ENCODE measurements at places on chromosomes 6 and 20.

DNA sequence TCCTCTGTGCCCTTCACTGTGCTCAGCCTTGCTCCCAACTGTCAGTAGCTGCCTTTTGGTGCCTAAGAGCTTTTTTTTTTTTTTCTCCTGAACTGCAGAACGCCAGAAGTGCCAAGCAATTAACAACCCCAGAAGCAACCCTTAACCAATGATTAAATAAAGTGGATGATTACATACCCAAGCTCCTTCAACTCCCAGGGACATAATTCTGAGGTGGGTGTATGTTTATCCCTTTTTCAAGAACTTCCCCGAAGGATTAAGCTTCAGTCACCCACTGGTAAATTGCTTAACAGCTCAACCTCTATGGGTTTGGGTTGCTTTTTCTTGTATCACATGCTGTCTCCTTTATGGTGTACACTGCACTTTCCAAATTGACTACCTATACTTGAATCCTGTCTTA, 41.1 kb downstream of the KLHL31 start:
- no peak for DNase-seq

- no peak for DNase-seq
These were observed 27.0 kb downstream of the ZNF311 start for GRCh38 chr6:28978133-28978491.

GRCh38 chr6:165876588-165876987, 213.5 kb upstream of the PDE10A start:
- DNase-seq: no peak

GRCh38 chr6:80366714-80367113, 260.2 kb downstream of the BCKDHB start:
- no peak for DNase-seq

DNA sequence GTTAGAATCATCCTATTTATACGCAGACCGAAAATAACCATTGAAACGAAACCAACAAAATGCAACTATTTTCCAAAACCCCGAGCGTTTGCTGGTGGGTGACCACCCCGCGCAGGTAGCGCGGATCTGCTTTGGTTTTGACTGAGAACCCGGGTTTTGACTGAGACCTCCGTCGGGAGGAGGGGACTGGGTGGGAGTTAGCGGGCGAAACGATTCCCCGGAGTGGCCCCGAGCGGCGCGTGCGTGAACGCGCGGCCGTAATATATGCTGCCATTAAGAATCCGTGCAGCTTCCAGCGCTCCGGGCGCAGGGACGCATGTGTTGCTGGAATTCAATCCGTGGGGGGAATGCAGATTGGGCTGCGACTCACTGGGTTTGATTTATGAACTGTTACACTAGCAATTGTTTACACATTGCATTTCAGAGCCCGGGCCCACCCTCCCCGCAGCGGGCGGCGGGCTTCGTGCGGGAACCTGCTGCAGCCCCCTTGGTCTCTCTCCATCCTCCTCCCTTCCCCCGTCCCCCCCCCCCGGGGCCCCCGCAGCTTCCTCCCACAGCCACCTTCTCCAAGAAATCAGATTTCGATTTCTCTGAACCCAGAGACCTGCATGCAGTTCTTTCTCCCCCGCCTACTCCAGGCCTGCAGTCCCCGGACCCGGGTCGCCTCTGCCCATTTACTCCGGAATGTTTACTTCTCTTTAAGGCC, 9.9 kb downstream of the NRN1 start:
- DNase-seq: no peak

DNA sequence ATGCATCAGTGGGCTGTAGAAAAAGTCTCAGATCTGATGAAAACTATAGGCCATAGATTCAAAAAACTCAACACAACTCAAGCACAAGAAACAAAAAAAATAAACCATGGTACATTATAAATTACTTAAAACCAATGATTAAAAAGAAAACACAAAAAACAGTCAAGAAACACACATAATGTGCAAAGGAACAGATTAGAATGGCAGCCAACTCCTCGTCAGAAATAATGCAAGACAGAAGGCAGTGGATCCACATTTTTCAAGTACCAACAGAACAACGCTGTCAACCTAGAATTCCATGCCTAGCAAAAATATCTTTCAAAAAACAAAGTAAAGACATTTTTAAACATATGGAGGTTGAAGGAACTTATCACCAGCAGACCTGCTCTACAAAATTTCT, 69.7 kb downstream of the PSMB1 start:
- no peak for DNase-seq
